ENCODE measurements at places on chromosomes 2 and 18.
A peak's percentile ranks its signal among the peaks of the same experiment; 100 is the strongest.

DNA sequence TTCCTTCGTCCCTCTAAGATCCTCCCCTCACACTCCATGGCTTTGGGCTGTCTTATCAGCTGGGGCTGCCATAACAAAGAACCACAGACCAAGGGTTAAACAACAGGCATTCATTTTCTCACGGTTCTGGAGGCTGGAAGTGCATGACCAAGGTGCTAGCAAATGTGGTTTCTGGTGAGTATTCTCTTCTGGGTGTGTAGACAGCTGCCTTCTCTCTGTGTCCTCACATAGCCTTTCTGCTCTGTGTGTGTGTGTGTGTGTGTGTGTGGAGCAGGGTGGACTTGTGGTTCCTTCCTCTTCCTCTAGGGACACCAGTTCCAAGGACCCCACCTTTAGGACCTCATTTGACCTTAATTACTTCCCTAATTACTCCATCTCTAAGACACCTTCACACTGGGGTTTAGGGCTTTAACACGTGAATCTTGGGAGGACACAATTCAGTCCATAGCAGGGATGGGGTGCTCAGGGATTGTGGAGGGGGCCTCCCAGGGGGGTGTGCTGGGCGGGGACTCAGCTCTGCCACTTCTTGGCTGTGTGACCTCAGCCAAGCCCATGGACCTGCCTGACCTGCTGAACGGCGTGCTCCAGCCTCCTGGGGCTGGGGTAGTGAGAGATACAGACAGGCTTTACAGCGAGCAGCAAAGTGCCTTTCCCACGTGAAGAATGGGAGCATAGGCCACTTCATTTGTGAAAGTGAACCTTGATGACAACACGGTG, 38.0 kb downstream of the ACKR3 start:
- DNase-seq = peak; percentile 61

DNA sequence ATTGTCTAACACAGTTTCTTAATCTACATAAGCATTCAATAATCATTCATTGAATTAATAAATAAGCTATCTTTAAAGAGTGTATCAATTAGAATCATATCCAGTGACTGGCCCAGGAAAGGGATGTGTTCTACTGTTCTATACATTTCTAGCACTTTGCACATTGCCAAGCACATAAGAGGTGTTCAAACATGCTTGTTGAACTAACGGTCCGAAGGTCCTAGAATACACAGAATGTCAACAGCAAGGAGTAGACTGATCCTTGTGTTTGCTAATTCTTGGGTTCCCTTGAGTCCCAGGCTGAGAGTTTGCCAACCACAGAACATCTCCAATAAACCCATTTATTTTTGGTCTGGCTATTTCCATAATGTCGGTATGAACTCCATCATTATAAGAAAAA, 331.7 kb upstream of the DCC start:
- DNase-seq = no peak

DNA sequence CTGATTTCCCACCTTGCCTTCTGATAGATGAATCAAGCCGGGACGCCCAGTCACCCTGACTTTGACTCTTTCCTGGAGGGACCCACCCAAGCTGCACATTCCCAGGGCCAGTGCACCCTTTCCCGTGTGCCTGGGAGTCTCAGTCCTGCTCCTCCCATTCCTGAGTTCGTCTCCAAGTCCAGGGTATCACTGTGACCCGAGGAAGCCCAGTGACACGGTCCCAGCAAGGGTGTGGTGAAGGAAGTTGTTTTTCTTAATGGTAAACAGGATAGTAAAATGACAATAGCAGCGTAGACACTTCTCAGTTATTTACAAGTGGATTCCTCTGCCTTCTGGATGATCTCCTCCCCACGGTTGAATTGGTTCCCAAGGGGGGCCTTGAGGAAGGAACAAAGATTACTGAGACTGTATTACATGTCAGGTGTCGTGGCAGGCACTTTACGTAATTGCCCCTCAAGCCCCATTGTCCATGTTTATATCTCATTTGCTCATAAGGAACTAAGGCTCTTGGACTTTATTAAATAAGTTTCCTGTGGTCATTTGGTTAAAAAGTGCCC, 123.3 kb downstream of the PRKCE start:
- DNase-seq = no peak

GRCh38 chr2:159450180-159450579, 163.7 kb upstream of the WDSUB1 start:
- no peak for DNase-seq

GRCh38 chr2:174337337-174338146, 2.8 kb downstream of the SP9 start:
- no peak for DNase-seq

GRCh38 chr2:189300916-189301315, 121.4 kb upstream of the COL5A2 start:
- no peak for DNase-seq

- DNase-seq = no peak
Measured at GRCh38 chr2:2849464-2850217, 518.6 kb upstream of the MYT1L start.

DNA sequence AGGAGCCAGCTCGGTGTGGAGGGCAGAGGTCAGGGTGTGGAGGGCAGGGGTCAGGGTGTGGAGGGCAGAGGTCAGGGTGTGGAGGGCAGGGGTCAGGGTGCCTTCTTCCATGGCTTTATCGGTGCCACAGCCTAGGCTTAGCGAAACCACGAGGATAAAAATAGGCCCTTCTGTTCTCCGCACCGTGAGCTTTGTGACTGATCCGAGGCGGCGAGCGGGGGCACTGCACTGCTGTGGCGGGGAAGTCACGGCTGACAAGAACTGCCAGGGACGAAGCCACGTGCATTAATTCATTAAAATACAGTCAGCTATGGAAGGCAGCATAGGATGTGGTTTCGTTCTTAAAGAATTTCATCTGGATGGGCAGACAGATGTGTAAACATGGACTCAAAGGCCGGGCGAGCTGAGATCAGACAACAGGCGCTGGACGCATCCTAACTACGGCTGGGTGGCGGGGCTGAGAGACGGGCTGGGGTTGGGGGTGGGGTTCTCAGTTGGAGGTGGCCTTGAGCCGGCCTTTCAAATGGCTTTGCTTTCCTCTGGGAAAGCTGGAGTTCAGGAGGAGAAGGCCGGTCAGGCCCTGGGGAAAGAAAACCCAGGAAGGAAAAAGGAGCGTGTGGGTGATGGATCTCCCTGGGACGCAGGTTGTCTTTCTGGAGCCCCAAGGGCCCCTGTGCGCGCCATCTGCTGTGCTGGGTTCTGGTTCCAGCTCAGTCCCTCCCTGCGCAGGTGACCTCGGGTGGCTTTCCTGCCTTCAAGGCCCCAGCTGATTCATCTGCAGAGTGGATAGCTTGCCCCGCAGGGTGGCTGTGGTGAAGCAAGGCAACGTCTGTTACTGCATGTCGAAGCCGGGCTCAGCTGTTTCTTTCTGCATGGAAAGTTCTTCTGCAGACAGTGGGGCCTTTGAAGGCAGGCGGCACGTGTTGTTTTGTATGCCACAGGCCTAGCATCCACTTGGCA, 958 bp upstream of the ALLC start:
- DNase-seq = no peak
